Kidney glomerular epithelial cell (primary cell): ENCODE measurements at places on chromosomes 11 and 22.
A peak's percentile ranks its signal among the peaks of the same experiment; 100 is the strongest.

DNA sequence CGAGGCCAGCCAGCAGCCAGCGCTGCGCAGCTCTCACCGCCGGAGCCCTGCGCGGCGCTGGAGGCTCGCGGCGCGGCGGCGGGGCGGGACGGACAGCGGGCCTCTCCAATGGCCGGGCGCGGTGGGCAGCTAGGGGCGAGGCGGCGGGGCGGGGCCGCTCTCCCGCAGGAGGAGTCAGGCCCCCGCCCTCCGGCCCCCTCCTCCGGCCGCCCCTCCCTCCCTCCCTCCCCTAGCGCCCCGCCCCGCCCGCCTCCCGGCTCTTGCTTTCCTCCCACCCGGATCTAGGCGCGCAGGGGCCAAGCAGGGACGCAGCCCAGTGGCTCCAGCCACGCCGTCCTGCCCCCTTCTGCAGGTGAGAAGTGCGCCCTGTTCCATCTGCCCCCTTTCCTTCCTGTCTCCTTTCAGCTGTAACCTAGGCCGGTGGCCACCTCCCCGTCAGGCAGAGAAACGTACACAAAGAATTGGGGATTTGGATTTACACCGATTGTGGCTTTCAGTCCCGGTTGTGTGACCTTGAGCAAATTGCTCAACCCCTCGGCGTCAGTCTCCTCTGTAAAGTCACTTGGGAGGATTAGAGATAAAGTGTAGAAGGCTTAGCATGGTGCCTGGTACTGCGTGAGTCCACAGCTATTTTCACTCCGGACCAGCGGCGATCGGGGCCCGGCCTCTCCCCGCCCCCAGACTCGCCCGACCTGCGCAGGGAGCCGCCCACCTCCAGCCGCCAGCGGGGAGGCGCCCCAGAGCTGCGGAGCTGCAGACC, at the start of gene FZD4:
Gene FZD4 (minus strand): TSS at position 35 of the 760 bp plus-strand sequence. CDS start 310 bp downstream, outside the sequence.
- peak; percentile 73 for DNase-seq

- no peak for DNase-seq
Measured at GRCh38 chr11:114285599-114285998, 10.6 kb upstream of the NNMT start.

DNA sequence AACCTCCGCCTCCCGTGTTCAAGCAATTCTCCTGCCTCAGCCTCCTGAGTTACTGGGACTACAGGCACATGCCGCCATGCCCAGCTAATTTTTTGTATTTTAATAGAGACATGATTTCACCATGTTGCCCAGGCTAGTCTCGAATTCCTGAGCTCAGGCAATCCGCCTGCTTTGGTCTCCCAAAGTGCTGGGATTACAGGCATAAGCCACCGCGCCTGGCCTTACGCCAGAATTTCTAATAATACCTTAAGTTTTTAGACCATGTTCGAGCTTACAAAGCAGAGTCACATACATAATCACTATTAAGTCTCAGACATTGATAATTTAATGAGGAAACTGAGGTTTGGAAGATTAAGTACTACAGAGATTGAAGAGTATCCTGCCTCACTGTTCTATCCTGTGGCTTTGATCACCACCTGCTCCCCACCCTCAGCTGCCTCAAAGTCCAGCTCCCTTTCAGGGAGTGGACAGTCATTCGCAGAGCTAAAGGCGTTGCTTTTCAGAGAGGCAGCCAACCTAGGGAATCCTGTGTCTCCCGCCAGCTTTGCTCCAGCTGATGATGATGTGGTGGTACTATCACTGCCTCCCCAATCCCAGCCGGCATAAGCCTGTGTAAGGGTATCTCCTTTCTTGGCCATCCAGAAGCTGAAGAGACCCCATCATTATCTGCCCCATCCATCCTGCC, 7.7 kb downstream of the UBASH3B start:
- no peak for DNase-seq

GRCh38 chr22:32961497-32961896, 96.7 kb downstream of the SYN3 start:
- no peak for DNase-seq

GRCh38 chr11:131808470-131808869, 438.1 kb downstream of the NTM start:
- DNase-seq: no peak

DNA sequence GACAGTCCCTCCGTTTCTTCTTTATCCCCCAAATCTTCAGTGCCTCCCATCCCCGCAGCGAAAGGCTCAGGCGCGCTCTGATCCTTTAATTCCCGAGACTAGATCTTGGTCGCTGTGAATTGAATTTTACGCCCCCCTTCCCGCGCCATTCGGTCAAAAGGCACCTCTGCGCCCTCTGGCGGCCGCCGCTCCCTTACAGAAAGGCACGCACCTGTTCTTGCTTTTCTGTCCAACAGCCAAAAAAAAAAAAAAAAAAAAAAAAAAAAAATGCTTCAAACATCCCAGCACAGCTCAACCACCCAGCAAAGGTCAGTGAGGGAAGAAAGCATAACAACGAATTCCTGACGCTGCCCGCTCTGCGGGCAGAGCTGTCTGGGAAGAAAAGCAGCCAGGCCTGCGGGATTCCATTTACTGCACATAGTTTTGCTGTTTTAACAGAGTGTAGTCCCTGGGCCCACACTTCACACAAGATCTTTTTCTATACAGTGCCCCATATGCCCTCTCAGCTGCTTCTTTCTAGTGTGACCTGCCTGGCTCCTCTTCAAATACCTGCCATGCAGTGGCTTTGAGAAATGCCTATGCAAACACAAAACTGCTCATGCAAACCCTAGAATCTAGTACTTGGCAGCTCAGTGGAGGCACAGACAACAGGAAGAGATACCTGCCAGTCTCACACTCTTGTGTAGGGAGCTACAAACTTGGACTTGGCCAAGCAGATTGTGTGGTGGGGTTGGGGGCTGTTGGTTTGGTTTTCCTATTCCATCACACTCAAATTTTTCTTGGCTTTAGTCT, 1.3 kb upstream of the ESAM start:
- peak; percentile 98 for DNase-seq

DNA sequence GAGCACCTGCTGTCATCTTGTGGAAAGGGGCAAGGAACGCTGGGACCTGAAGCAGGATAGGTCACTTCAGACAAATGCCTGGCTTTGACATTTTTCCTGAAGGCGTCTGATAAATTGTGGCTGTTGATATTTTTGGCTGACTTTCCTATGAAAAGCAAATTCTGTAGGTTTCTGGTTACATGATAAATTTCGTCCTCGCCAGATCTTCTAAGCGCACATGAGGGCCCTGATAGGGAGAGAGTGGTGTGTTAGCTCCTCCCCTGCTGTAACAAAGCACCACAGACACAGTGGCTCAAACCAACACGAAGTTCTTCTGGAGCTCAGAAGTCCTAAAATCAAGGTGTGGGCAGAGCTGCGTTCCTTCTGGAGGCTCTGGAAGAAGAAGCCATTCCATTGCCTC, 19.6 kb downstream of the APOL4 start:
- DNase-seq: no peak

DNA sequence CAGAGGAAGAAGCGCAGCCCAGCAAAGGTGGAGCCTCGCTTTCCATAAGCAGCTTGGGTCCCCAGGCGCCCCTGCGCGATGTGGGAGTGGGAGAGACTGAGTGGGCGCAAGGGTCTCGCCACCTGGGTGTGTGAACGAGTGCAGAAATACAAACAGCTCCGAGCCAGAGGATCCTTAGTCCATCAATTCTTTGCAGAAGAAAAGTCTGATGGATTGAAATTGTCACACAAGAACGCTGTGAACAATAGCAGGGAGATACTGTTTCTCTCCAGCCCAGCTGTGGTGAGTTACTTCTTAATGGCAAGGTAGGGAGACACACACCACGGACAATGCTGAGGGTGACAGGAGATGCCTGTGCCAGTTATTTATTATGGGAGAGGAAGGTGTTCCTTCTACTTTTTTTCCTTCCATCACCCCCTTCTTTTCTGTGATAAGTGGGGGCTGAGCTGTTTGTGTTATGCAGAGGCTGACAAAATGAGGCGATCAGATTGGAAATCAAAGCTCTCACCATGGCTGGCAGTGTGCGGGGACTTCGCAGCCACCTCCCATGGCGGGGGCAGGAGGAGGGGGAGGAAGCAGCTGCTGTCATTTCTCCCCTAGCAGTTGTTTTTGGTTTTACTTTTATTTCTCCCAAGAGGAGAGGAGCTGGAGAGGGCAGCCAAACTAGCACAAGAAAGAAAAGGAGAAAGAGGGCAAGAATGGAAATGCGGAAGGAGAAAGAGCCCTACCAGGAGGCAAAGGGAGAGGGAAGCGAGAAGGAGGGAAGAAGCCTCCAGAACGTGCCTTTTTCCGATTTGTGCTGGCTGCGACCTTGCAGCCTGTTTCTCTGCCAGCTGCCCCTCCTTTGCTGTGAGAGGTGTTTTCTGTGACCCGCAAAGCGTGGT, 755.8 kb downstream of the NTM start:
- no peak for DNase-seq

- DNase-seq: no peak
Measured at GRCh38 chr11:16178273-16178672, 178.1 kb downstream of the SOX6 start.

DNA sequence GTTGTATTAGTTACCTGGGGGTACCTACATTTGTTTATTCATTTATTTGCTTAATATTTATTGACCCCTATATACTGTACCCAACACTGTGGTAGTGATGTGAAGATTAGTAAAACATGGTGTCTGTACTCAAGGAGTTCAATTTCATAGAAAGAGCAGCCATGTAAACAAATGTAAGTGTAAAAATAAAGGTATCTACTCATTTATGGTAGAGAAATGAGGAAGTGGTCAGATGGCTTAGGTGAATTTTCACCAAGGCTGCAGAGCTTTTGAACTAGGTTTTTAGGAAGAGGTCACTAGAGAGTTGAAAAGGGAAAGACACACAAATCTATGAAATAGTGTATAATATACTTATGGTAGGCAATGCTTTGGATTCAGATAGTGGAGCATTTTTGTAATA, 11.1 kb downstream of the CTR9 start:
- no peak for DNase-seq

DNA sequence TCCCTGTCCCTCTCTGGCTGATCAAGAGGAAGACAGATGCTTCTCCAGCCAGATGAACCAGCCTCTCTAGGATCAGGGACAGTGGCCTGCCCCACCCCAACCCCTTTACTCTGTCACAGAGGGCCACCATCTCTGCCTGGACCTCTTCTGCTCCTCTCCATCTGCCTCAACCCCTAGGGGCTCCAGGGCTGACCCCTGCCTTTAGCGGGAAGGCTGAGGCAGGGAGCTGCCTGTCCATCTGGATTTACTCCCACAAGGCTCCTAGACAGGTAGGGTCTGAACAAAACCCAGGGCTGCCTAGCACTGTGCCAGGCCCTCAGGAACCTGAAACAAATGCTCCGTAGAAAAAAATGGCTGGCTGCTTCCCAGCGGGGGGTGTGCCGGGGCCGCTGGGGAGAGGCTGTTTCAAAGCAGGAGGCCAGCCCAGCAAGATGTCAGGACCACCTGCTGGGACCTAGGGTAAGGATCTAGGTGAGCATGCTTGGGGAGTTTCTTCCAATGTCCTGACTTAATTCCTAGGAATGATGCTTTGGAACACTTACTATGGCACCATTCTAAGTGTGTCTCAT, 3.2 kb downstream of the CHST1 start:
- DNase-seq: no peak

GRCh38 chr11:20041499-20041898, 118.8 kb downstream of the DBX1 start:
- no peak for DNase-seq

DNA sequence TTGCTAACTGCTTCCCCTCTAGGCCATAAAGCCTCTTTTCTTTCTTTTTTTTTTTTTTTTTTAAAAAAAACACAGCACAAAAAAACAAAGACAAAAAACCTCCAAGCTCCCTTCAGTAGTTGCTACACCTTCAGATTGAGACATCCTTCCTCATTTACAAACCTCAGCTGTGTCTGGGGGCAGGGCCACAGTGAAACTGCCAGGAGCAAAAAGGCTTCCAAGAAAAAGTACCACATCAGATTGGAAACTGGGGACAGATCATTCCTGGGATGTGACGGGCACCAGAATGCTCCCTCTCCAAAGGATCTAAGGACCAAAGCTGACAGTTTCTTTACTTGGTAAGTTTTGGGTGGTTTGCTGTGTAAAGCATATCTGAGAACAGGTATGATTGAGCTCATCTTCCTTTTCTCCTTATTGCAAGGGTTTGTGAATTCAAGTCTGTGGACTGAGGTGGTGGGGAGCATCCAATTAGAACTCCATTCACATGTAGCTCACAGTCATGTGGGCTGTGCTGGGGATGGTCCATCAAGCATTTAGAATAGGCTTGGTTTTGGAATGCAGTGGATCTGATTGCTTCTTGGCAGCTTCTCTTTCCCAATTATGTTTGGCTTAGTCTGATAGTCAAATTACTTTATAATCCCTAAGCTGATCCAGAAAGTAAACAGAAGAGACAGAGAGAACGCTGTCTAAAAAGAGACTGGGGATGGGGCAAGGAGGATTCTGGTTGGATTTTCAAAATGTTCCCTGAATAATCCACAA, 705 bp downstream of the BBOX1 start:
- no peak for DNase-seq

GRCh38 chr11:92130421-92130831, 94.2 kb upstream of the FAT3 start:
- peak; percentile 66 for DNase-seq

DNA sequence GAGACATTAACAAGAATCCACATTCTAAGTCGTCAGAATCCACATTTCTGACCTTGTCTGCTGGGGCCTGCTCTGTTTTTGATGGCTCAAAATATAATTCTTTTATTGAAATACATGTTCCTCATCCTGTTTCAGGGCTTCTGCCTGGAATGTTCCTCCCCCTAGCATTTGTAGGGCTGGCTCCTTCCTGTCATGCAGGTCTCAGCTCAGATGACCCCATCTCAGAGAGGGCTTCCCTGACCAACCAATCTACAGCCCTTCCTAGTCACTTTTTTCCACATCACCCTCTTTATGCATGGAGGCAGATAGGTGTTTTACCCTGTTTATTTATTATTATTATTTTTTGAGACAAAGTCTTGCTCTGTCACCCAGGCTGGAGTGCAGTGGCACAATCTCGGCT, 14.8 kb downstream of the TMEM123 start:
- DNase-seq: no peak
